ENCODE measurements at places on chromosomes 2 and 18.

DNA sequence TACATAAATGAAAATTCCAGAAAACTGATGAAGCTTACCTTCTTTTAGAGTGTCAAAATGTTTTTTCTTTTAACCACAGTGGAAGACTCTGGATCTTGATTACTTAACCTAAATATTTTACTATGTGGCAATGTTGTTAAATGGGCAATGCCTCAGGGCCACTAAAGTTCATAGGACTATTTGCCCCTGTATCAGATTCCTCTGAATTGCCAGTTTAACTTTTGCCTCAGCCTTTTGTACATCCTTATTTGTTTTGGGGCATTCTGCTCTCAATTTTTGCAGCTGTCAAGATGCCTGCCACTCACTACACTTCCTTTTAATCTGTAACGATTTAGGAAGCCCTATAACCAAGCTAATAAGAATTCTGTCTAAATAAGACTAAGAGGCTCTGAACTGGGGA lies 31.7 kb upstream of the SERTAD2 start:
- no peak for DNase-seq

- DNase-seq = no peak
These were observed 121.8 kb downstream of the MAIP1 start for GRCh38 chr2:200077210-200077650.

- DNase-seq = no peak
These were observed 11.3 kb upstream of the DPP4 start for GRCh38 chr2:162085090-162085891.

- no peak for DNase-seq
These were observed 94.3 kb upstream of the SMIM21 start for GRCh38 chr18:75521816-75522215.

DNA sequence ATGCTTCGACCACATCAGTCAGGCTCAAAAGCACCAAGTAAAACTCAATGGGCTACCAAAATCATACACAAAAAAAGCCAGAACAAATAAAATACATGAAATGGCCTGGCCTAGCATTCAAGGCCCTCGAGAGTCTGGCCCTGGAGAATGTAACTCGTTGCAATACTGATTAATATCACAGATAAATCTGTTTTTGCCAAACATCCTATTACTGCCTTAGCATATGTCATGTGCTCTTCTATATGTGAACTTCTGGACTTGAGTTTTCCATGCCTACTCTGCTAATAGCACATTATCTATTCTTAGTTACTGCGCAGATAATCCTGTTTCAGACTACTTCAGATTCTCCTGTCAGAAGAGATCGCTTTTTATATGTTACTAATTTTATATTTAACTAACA lies 250.7 kb upstream of the SMAD7 start:
- DNase-seq = no peak

DNA sequence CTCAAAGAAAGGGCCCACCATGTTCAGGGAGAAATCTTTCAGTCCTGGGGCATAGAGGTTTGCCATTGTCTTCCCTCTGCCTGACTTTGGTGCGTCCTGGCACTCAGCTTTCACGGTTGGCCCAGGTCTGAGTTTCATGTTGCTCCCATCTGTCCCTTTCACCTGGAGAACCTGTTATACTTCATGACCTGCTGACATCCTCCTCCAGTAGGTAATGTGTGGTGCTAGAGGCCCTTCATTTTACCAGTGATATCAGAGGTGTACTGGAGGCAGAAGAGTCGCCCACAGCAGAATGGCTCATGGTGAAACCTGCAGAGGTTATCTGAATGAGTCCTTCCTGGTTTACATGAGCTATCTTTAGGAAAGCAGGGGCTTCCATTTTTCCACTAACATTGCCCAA lies 128.8 kb upstream of the DLX2 start:
- DNase-seq = no peak

DNA sequence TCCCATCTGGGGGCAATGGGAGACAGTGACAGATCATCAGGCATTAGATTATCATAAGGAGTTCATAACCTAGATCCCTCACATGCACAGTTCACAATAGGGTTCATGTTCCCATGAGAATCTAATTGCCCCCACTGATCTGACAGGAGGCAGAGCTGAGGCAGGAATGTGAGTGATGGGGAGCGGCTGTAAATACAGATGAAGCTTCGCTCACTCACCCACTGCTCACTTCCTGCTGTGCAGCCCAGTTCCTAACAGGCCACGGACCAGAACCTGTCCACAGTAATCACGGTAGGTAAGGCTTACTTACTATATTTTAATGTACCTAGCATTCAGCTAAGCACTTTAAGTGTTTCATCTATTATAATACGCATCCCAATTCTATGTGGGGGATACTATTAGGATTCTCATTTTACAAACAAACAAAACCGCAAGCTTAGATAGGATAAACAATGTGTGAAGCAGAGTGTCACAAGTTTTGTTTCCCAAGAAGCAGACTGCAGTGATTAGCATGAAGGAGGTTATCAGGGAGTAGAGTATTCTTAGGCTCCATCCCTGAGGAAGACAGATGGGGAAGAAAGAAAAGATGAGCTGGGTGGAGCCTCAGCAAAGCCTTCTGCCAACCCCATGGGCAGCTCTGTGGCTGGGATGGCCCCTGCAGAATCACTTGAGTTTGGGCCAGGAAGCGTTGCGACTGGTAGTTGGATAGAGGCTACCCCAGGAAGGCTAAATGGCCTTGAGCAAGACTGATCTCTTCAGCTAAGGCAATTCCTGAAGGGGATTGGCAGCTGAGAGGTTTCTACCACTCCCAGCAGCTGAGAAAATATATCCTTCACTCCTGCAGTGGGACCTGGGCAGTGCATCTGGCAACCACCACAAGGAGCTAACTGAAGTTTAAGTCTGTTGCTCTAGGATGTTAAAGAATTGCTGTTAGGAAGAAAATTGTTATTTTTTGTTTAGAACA lies 133.1 kb downstream of the MREG start:
- DNase-seq = no peak

- no peak for DNase-seq
These were observed 257.9 kb downstream of the BCL11A start for GRCh38 chr2:60295636-60295962.

DNA sequence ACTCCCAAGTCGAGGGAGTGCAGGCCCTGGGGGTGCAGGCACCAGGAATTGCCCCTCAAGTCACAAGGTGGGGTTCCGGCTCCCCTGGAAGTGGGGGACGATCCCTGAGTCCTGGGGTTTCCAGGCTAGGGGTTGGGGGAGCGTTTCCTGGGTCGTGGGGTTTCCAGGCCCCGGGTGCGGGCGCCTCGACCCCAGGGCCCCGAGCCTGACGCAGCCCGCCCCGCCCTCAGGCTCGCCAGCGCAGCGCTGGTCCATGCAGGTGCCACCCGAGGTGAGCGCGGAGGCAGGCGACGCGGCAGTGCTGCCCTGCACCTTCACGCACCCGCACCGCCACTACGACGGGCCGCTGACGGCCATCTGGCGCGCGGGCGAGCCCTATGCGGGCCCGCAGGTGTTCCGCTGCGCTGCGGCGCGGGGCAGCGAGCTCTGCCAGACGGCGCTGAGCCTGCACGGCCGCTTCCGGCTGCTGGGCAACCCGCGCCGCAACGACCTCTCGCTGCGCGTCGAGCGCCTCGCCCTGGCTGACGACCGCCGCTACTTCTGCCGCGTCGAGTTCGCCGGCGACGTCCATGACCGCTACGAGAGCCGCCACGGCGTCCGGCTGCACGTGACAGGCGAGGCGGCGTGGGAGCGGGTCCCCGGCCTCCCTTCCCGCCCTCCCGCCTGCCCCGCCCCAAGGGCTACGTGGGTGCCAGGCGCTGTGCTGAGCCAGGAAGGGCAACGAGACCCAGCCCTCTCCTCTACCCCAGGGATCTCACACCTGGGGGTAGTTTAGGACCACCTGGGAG lies 12.0 kb downstream of the SIGLEC15 start:
- DNase-seq = peak; percentile 31

GRCh38 chr18:74797577-74798151 lies 200.0 kb downstream of the ZNF407 start:
- DNase-seq = no peak

- DNase-seq = no peak
These were observed 573.1 kb downstream of the TDRD15 start for GRCh38 chr2:21696900-21697299.

DNA sequence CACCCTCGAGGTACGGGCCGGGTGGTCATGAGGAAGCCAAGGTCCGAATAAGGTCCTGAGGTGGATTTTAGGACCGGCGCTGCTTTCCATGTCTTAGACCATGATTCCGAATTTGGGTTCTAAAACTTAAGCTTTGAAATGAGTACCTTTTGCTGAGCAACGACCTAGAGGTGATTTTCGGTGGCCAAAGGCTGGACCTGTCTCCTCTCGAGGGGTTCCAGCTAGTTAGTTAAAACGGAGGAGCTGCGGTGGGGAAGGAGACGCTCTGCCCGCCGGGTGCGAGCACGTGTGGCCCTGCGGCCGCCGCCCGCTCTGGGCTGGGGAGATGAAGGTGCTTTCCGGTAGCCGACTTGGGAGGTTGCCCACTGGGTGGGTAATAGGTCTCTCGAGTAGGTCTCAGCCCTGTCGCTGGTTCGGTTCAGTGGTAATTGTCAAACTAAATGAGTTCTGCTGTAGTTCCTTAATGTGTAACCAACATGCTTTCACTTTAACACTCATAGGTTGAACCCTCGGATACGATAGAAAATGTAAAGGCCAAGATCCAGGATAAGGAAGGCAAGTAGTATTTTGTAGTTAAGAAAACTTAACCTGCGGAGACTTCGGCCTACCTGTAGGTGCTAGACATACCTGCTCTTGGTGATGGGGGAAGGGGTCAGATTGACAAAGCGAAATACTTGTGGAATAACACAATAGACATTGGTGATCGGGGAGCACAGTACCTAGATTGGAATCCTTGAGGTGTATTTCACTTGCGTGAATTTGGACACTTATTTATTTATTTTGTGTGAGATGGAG lies 572 bp downstream of the RPS27A start:
- peak; percentile 22 for DNase-seq

DNA sequence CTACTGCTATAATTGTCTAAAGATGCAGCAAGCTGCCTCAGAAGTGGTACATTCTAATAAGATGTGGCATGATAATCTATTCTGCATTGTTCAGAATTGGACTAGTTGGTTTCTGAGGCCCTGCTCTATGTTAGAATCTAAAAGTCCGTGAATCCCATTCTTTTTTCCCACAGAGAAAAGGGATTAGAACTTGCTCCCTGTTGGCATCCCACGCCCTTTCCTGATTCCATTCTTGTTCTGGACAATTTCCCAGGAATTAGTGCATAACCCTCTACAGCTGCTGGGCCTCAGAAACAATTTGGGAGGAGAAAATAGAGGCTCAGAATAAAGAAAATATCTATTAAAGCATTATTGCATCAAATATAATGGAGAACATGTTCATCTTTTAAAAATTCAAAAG lies 282.7 kb downstream of the NRXN1 start:
- DNase-seq = no peak

DNA sequence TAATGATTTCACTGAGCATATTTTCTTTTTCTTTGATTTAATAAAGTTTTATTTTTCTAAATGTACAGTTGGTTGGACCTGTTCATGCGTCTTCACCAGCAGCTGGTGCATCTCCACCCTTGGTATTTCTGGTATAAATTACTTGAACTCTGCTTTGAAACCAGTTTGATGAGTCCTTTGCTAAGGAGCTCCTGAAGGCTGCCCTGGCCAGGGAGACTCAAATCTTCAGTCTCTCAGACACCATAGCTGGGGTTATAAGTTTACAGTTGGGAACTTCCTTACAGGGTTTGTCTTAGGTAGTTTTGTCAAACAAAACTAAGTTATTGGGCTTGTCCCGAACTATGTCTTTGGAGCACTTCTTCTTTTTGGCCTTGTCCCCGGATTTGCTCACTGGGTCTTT lies 44.7 kb downstream of the HS1BP3 start:
- DNase-seq = no peak

GRCh38 chr2:223548194-223548593 lies 54.0 kb downstream of the SCG2 start:
- DNase-seq = no peak

DNA sequence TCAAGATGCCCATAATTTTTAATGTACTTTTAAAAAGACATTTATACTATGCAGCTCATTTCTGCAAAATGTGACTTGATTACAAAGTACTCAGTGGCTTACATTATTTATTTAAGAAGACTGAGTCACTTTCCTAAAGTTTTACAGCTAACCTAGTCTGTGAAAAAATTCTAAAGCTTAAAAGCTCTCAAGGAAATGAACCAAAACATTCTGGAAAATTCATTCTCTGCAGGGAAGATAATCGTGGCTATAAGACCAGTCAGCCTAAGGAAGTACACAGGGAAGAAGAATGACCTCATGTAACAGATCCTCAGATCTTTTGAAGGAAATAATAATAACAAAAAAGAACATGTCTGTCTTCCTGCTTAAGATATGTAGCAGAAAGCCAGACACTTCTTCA lies 232.1 kb upstream of the STK17B start:
- no peak for DNase-seq

GRCh38 chr2:79389481-79389880 lies 123.4 kb upstream of the CTNNA2 start:
- DNase-seq = no peak
